ENCODE measurements at places on chromosomes 7 and 10.

DNA sequence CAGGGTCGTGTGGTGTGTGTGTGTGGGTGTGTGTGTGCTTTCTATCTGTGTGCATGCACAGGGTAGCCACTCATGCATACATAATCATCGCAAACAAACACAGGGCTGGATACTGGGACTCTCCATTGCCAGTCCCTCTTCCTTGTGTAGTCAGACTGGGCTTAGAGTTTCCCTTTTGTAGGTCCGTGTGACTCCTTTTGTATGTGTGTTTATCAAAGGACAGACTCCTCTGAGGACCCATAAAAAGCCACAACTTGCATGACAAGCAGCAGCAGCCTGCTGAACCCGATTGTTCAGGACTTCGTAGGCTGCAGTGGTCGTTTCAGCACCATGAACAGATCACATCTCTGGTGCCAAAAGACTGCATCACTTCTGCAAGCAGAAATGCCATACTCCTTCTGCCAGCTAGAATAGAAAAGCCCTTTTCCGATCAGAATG, 895 bp downstream of the VSTM2A start:
- no peak for DNase-seq

DNA sequence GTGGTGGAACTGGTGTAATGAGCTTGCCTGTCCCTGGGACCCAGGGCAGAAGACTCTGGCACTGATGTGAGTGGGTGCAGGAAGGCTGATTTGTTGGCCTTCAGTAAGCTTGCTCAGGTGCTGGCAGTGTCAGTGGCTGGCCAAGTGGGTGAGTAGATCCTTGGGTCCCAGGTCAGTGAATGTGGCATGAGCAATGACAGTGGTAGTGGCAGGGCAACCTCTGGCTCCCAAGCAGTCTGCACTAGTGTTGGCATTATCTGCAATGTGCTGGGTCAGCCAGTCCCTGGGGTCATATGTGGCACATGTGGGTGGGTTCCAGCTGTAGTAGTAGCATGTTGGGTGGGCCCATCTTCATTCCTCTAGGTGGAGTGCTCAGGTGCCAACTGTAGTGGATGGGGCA, 640.9 kb upstream of the GRM3 start:
- no peak for DNase-seq

DNA sequence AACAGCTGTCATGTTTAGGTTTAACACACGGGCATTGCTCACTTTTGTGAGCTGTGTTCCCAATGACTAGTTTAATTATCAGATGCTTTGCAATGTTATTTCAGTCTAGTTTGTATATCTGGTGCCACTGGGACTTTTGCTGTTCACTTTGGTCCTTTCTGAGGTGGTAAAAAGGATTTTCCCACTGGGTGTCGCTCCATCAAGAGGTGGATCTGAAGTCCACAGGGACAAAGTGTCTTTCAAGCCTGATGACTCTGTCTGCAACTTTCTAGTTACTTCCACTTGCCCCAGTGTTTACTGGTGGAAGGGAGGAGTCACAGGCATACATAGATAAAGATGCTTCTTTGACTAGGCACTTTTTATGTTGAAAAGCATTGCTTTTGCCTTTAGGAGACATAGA, 242.2 kb downstream of the HGF start:
- no peak for DNase-seq

GRCh38 chr7:53768186-53768585, 732.8 kb downstream of the POM121L12 start:
- no peak for DNase-seq

- DNase-seq: no peak
Measured at GRCh38 chr7:152756116-152756515, 3.4 kb upstream of the ACTR3B start.

GRCh38 chr10:46096909-46097575, 51.0 kb upstream of the MSMB start:
- no peak for DNase-seq

DNA sequence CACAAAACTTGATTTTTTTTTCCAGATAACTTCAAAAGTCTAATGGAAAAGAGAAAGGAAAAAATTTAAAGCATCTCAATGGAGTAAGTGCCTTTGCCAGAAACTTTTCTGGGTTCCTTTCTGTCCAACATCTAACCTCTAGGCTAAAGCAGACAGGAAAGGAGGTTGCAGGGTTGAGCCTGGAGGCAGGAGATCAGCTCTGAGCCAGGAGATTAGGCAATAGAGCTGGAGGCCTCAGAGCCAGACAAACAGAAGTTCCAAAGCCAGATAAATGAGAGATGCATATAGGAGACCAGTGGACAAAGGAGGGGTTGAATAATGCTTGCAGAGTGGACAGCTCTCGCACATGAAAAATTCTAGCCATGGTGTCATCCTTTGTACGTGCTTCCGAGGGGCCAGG, 42.9 kb downstream of the CHN2 start:
- no peak for DNase-seq

- DNase-seq: no peak
Measured at GRCh38 chr10:49655099-49655498, 24.4 kb upstream of the C10orf53 start.

- no peak for DNase-seq
Measured at GRCh38 chr7:47827871-47828270, 120.4 kb downstream of the PKD1L1 start.

GRCh38 chr10:53622201-53622600, 849.6 kb upstream of the MBL2 start:
- DNase-seq: no peak

DNA sequence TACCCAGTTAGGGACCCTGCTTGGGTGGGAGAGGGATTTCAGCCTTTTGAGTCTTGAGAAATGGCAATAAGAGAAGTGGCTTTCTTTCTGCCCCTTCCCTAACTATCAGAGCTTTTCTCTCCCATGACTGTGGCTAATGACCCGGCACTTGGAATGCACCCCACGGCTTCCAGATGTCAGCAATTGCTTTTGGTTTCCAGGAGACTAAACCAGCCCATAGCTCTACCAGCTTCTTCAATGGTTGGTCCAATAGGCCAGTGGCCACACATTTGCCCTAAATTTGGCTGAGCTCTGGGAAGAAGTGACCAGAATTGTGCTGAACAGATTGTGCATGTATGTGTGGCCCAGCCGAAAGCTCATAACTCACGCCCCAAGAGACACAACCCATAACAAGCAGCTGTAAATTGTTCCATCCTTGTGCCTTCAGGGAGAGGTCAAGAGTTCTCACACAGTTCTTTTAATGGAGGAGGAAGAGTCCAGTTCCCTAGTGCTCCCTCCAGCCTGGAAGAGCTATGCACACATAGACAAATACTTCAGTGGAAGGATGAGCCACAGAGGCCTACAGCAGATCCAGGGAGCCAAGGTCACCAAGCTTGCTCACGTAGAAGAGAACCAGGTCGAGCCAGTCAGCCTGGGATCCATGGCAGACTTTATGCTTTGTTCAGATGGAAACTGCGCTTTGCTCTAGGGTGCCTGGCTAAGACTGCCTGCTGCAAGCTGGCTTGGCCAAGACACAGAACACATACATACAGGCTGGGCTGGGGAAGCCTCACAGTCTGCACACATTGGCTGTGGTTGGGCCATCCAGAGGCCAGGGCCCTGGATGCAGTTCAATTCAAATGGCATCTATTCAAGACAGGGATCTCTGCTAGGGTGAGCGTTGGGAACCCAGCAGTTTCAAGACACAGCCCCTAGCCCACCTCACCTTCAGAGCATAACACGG, 131.8 kb upstream of the HABP2 start:
- no peak for DNase-seq

DNA sequence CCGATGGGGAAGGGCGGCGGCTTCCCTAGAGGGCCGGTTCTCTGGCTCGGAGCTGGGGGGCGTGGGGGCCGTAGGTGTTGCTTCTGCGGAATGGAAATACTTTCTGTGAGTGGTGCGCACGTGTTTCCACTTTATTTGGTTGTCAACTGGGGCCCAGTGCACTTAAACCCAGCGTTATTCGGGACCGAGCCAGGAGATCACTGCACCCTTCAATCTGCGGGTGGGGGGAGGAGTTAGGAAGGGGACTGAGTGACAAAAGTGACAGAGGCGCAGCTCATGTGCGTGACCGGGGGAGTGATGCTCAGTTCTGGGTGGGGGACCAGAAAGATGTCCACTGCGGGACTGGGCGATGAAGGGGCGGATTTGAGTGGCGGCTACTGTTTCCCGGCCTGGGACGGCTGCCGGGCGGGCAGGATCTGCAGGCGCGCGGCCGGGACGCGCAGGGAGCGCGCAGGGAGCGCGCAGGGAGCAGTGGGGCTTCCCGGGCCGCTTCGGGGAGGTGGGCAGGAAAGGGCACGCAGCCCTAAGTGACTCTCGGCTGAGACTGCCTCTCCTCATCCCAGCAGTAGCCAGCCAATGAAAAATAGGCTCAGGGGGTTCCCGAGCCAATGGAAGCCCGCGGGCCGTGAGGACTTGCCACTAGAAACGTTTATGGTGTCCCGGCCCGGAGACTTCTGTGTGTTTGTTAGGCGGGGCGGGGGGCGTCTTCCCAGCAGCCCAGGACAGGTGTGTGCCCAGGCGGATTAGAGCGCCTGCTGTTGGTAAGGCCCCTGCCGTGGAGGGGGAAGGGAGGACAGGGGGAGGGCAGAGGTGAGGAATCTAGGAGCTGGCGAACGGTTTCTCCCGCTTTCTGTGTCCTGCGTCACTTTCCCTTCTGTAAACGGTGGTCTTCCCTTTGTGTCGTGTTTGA, 54.3 kb upstream of the KDM7A start:
- DNase-seq: peak; percentile 23

GRCh38 chr7:774161-775109, 47.4 kb upstream of the PRKAR1B start:
- DNase-seq: no peak

- no peak for DNase-seq
Measured at GRCh38 chr10:98528166-98528804, 81.5 kb upstream of the HPS1 start.

GRCh38 chr7:22849172-22849571, 26.5 kb upstream of the TOMM7 start:
- no peak for DNase-seq

- DNase-seq: no peak
Measured at GRCh38 chr10:1037098-1037497, 11.4 kb upstream of the IDI2 start.

DNA sequence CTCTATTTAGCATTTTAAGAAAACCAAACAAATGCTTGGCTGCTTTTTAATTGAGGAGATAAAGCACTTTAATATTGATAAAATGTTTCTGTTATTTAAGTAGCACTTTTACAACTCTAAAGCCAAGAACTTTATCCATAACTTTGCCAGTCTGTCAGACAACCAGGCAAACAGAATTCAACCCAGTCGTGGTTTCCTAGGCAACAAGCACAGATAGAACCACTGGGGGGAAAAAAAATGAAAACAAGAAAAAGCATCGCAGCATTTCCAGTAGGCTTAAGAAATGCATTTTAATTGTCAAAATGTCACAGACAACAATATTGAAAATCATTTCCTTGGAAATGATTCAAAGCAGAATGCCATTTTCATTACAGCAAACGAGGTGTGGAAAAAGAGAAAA, 323.4 kb downstream of the PARD3 start:
- no peak for DNase-seq

- no peak for DNase-seq
Measured at GRCh38 chr10:102208311-102209035, 17.6 kb upstream of the ELOVL3 start.

DNA sequence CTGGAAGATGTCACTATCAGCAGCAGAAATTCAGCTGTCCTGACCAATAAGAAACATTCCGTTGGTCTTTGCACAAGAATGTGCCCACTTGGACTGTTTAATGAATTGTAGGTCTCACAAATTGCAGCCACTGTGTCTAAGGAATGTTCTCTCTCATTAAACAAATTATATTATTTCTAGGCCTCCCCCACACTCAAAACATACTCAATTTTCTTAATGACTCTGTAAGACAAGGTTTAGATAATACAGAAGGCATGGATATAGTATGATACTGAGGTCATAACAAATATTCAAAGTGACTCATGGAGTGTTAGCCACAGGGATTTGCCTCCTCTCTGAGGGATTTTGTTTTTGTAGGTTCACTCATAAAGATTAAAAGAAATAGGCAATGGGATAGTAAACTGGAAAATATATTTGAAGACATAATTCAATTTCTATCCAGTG, 197.5 kb downstream of the PTN start:
- no peak for DNase-seq

- no peak for DNase-seq
Measured at GRCh38 chr7:126362746-126363145, 890.0 kb downstream of the GRM8 start.

- DNase-seq: no peak
Measured at GRCh38 chr10:111506266-111507034, 429.6 kb downstream of the ADRA2A start.

DNA sequence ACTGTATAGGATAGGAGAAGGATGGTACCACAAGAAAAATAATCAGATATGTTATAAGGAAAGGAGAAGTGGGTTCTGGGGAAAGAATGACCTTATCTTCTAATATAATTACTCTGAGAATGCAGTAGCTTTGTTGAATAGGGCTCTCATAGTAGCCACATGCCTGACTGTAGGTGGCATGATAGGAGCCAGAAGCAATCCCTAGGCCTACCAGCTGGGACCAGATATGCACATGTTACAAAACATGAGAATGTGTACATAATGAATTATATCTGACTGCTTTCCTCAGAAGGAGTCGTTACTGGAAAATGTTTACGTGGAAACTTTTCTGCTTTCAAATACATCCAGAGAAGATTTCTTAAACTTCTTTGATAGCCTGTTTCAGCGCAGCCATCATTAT, 53.2 kb upstream of the FAM3C start:
- no peak for DNase-seq

DNA sequence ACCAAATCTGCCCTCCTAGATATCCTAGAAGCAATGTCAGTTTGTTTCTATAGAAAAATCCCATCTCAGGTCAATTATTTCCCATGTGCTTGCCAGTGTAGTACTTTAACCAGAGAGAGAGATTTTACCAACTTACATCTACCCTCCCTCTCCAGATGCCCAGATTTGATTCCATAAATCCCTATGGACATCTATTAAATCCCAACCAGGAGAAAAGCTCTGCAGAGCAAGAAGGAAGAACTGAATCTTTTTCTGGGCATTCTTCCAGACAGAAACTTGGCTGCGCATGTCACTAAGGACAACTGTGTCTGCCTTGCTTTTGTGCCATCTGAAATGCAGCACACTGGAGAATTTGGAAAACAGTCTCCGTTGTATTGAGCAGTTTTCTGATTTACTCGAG, 597.6 kb downstream of the SORCS1 start:
- no peak for DNase-seq

DNA sequence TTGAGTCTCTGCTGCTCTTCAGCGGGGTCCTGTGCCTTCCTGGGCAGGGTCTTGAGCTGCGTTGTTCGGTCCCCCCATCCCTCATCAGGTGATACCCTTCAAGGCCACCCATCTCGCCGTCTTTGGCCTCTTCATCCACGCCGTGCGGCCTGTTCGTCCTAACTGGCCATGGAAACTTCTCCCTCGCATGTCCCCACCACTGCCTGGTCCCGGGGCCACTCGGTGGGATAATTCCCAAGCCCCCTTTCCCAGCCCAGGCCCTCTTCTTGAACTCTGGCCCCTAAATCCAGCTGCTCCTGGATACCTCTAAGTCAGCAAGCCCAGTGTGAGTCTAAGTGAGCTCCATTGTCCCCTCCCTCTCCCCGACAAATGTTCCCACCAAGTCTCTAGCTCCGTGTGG, 74.5 kb downstream of the CAMK1D start:
- DNase-seq: no peak

DNA sequence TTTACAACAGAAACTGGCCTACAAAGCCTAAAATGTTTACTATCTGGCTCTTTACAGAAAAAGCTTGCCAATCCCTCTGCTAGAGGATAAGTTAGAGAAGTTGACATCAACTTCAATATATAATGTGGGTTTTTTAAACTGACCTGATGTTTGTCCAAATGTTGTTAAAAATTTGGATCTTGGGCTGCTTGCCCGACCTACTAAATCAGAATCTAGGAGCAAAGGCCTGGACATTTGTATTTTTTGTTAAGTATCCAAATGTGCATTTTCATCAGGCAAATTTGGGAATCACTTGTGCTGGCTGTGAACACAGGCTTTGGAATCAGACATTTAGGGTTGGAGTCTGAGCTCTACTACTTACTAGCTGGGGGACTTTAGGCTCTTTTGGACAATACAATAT, 252.7 kb upstream of the CSTF2T start:
- no peak for DNase-seq
